CD4-positive, alpha-beta T cell treated with Interleukin-2 at 100 ng/mL for 4 hours (primary cell): ENCODE measurements at places on chromosomes 2 and 18.

GRCh38 chr2:126953483-126953882, 54.8 kb downstream of the TEX51 start:
- no peak for DNase-seq

GRCh38 chr2:40450796-40451430, 977 bp downstream of the SLC8A1 start:
- no peak for DNase-seq

DNA sequence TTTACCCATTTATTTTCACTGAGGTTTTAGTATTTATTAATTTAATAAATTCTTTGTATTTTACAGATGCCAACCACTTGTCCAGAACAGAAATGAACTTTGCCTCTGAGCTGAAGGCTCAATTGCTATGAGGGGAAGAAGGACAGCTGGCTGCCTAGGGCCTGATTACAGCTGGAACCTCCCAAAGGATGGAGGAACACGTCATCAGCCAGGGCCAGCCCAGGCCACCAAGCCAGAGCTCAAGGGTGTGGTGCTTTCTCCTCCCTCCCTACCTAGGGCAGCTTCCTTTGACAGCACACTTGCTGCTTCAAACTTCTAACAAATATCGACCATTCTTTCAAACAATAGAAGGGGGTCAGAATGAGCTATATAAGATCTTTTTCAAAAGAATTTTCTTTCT, 19.7 kb upstream of the RIOK3 start:
- no peak for DNase-seq

- no peak for DNase-seq
Observed at GRCh38 chr2:54371460-54372065, 84.6 kb upstream of the SPTBN1 start.

DNA sequence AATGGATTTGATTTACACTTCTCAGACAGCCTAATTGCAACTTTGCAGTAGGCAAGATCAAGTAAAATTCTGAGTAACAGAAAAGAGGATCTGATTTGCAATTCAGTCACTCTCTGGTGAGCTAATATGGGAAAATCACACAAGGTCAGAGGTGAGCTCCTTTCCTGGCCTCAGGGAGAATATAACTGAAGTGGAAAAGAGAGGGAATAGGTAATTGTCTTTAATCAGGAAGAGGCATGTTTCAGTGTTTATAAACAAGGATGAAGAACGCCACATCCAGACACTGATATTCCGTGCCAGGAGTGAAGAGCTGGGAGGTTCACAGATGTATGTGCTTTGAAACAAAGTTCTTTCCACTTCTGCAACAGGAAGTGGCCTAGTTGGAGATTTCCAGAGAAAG, 127.1 kb downstream of the ETAA1 start:
- DNase-seq: no peak

- no peak for DNase-seq
Observed at GRCh38 chr2:10717628-10718027, 3.8 kb upstream of the ATP6V1C2 start.

DNA sequence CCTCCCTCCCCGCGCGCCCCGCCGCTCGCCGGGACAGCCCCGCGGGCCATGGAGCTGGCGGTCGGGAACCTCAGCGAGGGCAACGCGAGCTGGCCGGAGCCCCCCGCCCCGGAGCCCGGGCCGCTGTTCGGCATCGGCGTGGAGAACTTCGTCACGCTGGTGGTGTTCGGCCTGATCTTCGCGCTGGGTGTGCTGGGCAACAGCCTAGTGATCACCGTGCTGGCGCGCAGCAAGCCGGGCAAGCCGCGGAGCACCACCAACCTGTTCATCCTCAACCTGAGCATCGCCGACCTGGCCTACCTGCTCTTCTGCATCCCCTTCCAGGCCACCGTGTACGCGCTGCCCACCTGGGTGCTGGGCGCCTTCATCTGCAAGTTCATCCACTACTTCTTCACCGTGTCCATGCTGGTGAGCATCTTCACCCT, 865 bp downstream of the GALR1 start:
- DNase-seq: no peak

- no peak for DNase-seq
Observed at GRCh38 chr2:89763254-89763580, 1071.7 kb downstream of the RPIA start.

- DNase-seq: no peak
Observed at GRCh38 chr2:72629062-72629461, 196.8 kb downstream of the EXOC6B start.

DNA sequence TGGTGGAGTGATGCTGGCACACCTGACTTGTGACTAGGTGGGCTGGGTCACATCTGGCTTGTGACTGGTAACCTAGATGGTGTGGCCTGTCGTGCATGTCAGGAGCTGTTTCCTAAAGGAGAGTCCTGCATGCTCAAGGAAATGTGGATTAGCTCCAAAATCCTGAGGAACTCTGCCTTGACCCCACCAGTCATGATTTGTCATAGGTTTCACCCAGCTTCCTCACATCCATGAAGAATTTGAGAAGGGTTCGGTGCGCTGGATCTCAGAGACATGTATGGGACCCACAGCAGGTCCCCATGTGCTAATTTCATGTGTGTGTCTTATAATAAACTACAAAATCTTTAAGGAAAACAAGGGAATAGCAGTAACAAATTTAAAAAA, 107.2 kb downstream of the COL6A3 start:
- DNase-seq: no peak

DNA sequence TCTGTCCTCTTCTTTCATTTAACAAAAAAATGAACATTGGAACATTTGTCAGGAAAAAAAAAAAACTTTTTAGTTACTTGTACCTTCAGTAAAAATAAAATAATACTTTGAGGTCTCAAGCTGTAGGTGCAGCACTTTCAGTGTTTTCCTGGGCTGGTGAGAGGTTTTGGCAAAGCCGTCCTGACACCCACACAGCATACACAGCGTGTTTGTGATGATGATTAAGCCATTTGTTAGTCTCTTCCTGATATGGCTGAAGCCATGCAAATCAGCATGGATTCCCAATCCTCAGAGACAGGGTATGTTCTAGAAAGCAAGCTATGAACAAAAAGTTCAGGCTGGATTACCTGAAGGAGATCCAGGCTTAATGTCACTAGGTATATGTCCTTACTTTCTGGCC, 236.8 kb downstream of the ZNF516 start:
- no peak for DNase-seq

- DNase-seq: no peak
Observed at GRCh38 chr18:6777509-6777908, 48.0 kb downstream of the ARHGAP28 start.

- DNase-seq: peak; percentile 52
Observed at GRCh38 chr2:26245231-26245732, 543 bp downstream of the HADHB start.

- DNase-seq: no peak
Observed at GRCh38 chr2:7057865-7058400, 140.7 kb downstream of the RNF144A start.

DNA sequence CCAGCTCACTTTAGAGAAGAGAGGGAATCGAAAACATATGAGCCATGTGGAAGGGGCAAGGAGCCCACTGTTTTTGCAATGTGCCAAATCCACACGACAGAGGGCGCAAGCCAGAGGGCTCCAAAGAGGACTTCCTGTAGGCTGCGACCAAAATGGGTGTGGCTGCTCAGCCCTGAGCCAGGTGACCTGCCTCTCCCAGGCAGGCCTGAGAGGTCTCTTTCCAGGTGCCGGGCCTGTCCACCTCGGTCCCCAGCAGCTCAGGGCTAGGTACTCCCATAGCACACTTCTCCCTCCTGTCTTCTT, 153.8 kb downstream of the TTC32 start:
- no peak for DNase-seq

DNA sequence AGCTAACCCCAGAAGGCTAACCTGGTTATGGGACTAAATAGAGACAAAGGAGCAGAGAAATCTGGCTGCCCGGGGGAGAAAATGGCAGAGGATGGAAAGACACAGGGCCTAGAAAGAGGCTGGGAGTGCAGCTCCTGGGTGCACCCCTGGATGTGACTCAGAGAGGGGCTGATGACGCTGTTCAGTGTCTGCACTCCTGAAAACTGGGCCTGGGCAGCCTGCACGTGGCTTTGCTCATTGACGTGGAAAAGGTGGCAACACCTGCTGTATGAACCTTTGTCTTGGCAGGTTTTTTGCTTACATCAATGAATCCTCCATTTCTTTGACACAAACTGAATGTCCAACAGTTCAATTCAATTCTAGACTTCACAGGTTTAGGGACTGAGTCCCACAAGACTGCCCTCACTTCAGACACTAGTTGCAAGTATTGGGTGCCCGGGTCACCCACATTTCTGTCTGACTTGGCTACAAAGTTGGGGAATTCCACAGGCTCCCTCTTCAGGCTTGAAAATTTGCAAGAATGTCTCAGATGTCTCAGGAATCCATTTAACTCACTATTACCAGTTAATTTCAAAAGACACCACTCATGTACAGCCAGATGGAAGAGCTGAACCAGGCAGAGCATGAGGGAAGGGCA, 47.3 kb upstream of the PUM2 start:
- DNase-seq: no peak

DNA sequence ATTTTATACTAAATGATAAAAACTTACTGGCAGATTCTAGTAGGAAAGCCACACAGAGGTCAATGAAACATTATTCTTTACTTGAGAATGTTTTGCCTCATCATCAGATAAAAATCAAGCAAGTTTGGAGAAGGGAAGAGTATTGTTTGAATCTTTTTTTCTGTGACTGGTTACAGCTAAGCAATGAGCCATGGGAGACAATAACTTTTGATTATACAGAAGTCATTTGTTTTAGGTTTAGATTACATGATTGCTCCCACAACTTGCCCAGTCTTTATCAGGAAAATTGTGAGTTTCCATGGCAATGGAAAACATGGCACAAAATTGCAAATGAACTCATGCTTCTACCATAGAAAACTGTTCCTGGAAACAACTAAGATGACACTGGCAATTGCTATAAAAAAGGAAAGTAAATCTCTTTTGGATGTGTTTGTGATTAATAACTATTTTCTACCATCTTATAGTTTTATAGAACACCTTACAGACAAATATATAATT, 476.8 kb downstream of the MBD2 start:
- no peak for DNase-seq

DNA sequence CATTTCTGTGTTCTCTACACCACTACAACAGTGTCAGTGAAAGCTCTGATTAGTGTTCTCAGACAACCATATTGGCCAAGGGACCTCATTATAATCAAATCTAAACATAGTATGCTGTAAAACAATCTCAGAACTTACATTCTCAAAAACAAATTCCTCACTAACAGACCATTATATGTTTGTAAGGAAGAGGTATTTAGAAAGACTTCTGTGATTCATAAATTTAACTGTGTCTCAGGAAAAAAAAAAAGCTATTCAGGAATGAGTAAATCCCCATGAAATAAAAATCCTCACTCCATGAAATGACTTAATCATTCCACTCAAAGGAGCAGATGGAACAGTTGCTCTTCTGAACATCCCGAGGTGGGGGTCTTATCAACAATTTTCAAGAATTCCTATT, 413.0 kb downstream of the CDH2 start:
- no peak for DNase-seq

DNA sequence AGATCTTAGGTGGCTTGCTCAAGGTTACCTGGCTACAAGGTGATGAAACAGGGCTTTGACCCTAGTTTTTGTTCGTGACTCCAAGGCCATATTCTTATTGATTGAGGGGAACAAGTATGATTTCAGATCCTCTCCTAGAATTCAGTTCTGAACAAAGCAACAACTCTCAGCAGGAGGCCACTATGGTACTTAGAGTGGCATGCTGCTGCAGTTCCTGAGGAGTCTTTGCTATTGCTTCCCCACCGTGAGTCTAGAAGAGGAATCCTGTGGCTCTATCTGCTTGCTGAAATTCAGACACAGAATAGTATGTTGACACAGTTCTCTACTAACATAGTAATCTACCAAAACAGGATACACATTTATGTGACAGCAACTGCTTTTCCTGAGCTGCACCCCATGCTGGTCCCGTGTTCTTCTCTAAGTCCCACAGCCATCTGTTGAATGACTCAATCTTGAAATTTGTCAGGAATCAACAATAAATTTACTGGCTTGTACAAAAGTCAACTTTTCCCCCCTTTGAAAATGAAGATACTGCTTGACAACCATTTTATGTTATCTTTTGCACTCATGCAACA, 4.1 kb downstream of the TGFBRAP1 start:
- DNase-seq: no peak

GRCh38 chr2:239586651-239587310, 186.0 kb upstream of the HDAC4 start:
- DNase-seq: no peak

DNA sequence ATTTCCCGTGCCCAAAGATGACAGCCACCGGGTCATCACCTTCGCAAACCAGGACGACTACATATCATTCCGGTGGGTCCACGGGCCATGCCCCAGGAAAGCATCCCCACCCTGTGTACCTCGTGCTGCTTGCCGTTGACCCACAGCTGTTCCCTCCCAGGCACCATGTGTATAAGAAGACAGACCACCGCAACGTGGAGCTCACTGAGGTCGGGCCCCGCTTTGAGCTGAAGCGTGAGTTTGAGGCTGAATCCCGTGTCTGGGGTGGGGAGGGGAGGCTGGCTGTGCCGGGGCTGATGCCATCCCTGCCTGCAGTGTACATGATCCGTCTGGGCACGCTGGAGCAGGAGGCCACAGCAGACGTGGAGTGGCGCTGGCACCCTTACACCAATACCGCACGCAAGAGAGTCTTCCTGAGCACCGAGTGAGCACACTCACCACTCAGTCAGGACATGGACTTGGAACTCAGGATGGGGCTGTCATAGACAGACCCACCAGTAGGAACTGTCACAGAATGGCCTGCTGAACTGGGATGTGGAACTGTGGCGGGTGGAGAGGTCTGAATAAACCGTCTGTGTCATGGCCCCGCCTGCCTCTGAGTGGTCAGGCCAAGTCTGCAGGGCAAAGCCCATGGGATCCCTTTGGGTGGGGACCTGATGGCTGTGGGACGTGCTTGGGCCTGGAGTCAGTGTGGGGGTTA, 3.5 kb downstream of the IMP4 start:
- no peak for DNase-seq

- no peak for DNase-seq
Observed at GRCh38 chr18:49988101-49988500, 174.8 kb upstream of the ACAA2 start.

DNA sequence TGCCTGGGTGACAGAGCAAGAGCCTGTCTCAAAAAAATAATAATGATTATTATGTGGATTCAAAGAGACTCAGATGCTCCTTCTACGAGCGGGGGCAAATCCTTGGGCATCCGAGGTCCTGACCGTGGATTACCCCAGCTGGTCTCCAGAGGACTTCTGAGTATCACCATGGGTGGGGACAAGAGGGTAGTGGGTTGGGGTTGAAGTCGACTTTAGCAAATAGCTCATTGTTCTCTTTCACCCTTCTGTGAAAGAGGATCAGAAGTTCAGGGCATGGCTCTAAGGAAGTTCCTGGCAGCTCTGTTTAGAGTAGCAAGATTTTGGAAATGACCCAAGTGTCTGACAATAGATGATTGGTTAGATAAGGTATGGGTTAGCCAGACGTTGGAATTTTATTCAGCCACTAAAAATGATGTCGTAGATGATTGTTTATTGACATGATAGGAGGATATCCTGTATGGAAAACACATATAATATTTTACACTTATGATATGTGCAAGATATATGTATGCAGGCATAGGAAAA, 59.0 kb upstream of the SPRED2 start:
- DNase-seq: no peak
